ENCODE measurements at places on chromosomes 11 and 22. TPM values are rescaled to one million over a fixed set of nuclear protein-coding genes. Genes with fewer than 3 reads are reported as not detected.

Gene PCSK7
- 34.4 TPM for total RNA-seq

- H3K4me1 ChIP-seq, result peaks cover 5% of the 10 kb centered on the region
- no peaks in the 10 kb centered on the region for H3K27me3 ChIP-seq
- no peak overlapping the region for H3K4me3 ChIP-seq
- ATAC-seq, result peak; percentile 85
- H3K27ac ChIP-seq, result peak overlapping the region; percentile 69
Observed at GRCh38 chr11:113113801-113114704, 152.8 kb downstream of the NCAM1 start.

Gene RIMBP3C
- total RNA-seq, result 0.40 TPM

DNA sequence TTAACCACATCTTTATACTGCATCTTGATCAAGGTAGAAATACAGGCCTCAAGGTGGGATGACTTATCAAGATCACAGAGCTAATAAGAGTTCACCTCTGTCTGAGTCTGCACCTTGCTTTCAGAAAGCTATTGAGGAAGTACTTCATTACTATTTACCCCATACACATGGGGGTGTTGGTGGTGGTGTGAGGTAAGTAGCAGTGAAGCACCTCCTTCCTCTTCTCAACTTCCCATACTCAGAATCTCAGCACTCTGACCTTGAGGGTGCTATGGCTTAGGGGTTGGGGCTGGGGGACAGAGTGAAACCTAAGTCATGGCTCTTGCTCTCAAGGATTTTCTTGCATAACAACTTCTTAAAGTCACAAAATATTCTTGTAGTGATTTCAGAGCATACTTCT is 56.9 kb downstream of the ME3 start:
- ATAC-seq, result no peak
- H3K4me3 ChIP-seq, result no peak overlapping the region
- no peaks in the 10 kb centered on the region for H3K36me3 ChIP-seq
- no peaks in the 10 kb centered on the region for H3K4me1 ChIP-seq

Gene CHORDC1
- 99.6 TPM for total RNA-seq

Data from gastroesophageal sphincter (tissue), 4 donors.